ENCODE measurements at places on chromosomes 13 and 19.
A peak's percentile ranks its signal among the peaks of the same experiment; 100 is the strongest.

DNA sequence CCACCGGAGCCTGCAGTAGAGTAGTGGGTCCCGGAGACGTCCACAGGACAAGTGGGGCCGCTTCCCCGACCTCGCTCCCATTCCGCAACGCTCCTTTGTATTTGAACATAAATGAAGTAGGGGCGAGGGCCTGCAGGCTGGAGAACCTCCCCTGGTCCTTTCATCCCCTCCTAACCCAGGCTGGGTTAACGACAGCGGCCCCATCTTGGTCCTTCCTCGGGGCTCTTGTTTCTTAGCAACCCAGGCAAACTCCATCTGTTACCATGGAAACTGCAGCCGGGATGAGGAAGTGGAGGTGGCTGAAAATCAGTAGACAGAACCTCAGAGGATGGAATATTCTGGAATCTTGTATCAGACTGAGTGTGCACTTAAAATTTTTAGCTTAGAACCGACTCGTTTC, 132.6 kb upstream of the USP29 start:
- DNase-seq, result no peak

DNA sequence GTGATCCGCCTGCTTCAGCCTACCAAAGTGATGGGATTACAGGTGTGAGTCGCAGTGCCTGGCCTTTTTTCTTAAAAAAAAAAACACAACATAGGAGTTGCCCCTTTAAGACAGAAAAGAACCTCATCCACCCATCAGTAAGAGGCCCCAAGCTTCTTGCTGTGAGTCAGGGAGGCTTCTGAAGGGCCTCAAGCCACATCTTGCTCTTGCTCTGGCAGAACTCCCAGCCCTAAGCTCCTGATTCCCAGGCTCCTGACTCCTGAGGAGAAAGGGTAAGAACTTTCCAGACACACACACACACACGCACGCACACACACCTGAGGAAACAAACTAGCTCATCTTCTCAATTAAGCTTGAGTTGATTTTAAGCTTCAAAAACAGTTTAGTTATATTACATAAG, 6.9 kb downstream of the ETFB start:
- DNase-seq, result no peak

DNA sequence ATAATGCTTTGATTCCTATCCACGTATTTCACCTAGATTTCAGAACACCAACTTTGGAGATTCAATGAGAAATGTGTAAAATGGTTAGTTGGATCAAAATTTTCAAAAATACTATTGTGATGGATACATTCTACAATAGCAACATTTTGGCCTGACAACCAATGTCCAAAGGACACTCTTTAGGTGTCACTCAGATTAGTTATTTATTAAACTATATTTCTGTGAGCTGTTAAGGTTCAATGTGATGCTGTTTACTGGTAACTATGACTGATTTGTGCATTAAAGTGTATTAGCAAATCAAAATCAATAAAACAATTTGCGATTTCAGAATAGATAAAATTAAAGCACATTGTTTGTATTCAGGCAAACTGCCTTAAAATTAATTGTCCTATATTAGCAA, 149.8 kb downstream of the PCDH9 start:
- DNase-seq, result no peak

- no peak for DNase-seq
These were observed 72.1 kb downstream of the KLF12 start for GRCh38 chr13:74061926-74062595.

DNA sequence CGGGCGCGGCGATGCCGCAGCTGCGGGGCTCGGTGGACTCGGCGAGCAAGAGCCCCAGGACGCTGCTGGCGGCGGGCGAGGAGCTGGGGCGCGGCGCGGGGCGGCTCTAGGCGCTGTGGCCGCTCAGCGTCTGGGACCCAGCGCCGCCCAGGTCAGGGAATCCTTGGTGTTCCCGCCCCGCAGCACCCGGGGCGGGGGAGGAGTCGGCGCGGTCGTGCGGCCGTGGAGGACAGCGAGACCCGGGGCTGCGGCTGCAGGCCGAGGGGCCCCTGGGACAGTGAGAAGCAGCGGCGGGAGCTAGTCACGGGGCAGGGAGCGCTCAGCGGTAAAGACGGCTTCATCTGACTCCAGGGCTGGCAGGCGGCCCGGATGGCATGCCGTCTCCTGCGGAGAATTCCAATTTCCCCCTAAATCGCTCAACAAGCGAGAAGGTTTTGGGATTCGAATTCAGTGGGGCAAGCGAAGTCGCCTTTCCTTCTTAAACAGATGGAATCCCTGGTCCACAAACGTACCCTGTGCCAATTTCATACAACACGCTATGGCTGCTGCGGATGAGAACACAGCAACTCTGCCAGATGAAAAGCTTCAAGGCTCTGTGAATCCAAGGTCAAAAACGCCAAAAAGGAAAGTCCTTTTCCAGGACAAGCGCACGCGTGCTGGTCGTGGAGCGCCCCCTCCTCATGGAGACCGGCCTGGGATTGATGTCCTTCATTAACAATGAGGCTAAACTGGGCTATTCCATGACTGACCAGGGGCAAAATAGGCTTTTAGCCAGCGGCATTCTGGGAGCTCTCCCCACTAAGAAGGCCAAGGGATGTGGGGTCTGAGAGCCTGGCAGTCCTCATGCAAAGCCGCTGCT, 4.2 kb upstream of the ZSCAN4 start:
- peak; percentile 51 for DNase-seq

GRCh38 chr13:28958018-28958417, 137.9 kb downstream of the MTUS2 start:
- no peak for DNase-seq

DNA sequence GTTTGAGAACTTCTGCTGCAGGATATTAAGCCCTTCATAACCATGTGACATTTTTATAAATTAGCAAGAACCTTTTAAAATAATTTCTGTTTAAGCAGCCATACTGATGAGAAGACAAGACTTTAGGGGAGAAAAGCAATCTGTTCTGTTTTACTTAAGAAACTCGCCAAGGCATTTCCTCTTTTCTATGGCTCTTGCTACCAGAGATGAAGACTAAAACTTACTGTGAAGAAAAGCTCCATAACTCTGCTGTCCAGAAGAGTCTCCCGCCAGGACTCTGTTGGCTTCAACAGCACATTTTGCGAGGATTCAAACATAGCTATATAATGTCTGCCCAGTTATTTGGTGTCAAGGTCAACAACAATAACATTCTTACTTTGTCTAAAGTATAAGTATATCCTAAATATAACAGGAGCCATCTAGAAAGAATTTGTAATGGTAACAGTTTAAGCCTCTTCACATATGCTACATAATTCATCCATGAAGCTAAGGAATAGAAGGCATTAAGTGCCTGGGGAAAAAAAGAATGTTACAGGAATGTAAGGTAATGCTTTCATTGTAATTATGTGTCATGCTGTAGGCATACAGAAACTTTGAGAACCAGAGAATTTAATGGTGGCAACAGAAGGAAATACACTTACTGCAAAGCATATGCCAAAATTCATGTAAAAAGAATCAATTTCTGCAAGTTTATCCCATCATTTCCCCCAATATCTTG, 53.2 kb upstream of the EEF1AKMT1 start:
- no peak for DNase-seq

Data from activated CD8-positive, alpha-beta memory T cell treated with anti-CD3 and anti-CD28 coated beads, Interleukin-2, amount 50 U/mL, for 48 hours (primary cell).